ENCODE measurements at places on chromosomes 4 and X. TPM values are rescaled to one million over a fixed set of nuclear protein-coding genes. Genes with fewer than 3 reads are reported as not detected.

DNA sequence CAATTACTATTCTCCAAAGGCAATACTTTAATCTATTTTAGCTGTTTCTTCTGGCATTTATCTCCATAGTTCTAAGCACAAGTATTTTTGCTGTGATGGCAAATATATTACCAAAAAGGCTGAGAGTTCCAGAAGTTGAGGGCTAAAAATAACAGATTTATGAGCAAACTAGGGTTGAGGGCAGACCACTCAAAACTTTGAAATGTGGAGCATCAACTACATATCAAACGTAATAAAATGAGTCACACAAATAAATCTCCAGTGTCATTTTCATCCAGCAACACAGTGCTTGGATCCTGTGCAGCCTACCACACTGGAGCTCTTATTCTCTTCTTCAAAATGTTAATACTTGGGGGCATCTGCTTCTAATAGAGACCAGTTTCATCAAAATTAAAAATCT is 163.9 kb downstream of the HS3ST1 start:
- peaks cover 7% of the 10 kb centered on the region for H3K27me3 ChIP-seq
- H3K36me3 ChIP-seq: peaks cover 7% of the 10 kb centered on the region
- DNase-seq: no peak

DNA sequence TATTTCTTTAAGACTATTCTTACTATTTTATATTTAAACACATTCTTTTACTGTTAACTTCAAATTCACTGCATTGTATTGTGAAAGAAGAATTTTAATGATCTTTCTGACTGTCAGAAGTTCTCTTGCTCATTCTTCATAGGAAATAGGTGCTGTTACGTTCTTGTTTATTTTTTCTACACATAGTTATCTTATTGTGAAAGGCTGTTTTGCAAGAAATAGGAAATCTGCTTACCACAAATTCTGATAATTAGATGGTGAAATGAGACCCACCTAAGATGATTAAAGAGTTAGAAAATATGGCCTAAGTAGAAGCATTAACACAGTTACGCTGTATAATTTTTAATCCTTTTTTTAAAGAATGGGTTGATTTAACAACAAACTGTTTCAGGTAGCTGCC is 316.1 kb upstream of the ZFP42 start:
- no peaks in the 10 kb centered on the region for H3K36me3 ChIP-seq
- H3K4me3 ChIP-seq: no peak overlapping the region
- H3K27me3 ChIP-seq: no peaks in the 10 kb centered on the region
- no peak for DNase-seq

DNA sequence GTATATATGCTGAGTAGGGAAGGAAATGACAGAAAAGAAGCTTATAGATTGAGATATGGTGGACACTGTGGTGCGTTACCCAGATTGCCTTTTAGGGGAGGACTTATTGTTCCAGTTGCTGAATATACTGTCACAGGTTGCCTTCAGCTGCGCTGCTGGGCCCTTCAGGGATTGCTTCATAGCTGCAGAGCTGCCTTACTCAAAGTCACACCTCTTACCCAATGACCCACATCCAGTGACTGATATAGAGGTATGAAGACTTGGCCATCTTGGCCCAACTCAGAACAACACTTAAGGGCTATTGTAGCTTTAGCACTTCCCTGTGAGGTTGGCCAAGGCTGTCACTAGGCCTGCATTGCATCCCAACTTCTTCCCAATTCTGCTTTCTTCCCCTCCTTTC is 63.4 kb upstream of the TMEM164 start:
- H3K27ac ChIP-seq: no peak overlapping the region
- no peaks in the 10 kb centered on the region for H3K36me3 ChIP-seq
- DNase-seq: peak; percentile 63
- no peaks in the 10 kb centered on the region for H3K27me3 ChIP-seq

Gene ZDHHC15
- total RNA-seq: not detected

DNA sequence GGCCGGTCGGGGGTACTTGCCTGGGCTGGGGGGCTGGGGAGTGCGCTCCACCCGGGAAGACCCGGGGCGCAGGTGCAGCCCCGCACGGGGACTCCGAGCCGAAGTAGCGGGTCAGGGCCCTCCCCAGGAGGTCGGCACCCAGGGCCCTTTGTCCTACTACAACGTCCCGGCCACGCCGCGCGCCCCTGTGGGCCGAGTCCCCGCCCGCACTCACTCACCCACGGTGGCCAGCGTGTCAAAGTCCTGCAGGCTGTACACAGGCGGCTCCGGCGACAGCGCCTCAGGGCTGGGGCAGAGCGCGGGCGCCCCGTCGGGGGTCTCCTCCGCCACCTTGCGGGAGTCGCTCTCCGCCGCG is 602 bp downstream of the PRKX start:
- H3K27me3 ChIP-seq: no peaks in the 10 kb centered on the region
- peaks cover 27% of the 10 kb centered on the region for H3K4me1 ChIP-seq
- H3K4me3 ChIP-seq: peak overlapping the region; percentile 63
- no peak overlapping the region for H3K27ac ChIP-seq
- H3K36me3 ChIP-seq: peaks cover 10% of the 10 kb centered on the region
- DNase-seq: no peak

GRCh38 chrX:13433298-13433605 is 113.4 kb upstream of the ATXN3L start:
- no peak for DNase-seq
- H3K27ac ChIP-seq: no peak overlapping the region
- H3K36me3 ChIP-seq: no peaks in the 10 kb centered on the region
- no peaks in the 10 kb centered on the region for H3K27me3 ChIP-seq

Gene XPNPEP2
- total RNA-seq: 0.55 TPM

DNA sequence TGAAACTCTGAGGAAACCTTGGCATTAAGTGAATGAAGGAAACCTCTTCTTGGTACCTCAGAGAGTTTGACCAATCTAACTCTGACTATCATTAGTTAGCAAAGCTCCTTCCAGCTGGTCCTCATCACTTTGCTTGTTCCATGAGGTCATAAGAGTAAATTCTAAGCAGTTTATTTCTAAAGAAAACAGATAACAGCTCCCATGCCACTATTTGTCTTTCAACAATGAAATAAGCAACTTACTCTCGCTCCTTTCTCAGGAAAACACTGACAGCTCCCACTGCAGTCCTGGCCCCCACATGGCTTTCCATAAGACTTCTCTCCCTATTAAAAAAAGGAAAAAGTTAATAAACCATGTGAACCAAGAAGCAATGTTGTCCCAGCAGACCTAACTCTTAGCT is 127.7 kb downstream of the COL4A6 start:
- H3K27me3 ChIP-seq: no peaks in the 10 kb centered on the region
- H3K36me3 ChIP-seq: no peaks in the 10 kb centered on the region
- H3K27ac ChIP-seq: no peak overlapping the region
- no peaks in the 10 kb centered on the region for H3K4me1 ChIP-seq
- no peak for DNase-seq
- H3K4me3 ChIP-seq: no peak overlapping the region

GRCh38 chrX:103517246-103517645 is 2.0 kb downstream of the RAB40A start:
- no peak overlapping the region for H3K4me3 ChIP-seq
- H3K27ac ChIP-seq: no peak overlapping the region
- H3K4me1 ChIP-seq: no peaks in the 10 kb centered on the region
- DNase-seq: no peak

- no peaks in the 10 kb centered on the region for H3K36me3 ChIP-seq
- no peak for DNase-seq
- no peaks in the 10 kb centered on the region for H3K4me1 ChIP-seq
- H3K4me3 ChIP-seq: no peak overlapping the region
- H3K27me3 ChIP-seq: no peaks in the 10 kb centered on the region
Observed at GRCh38 chrX:81556880-81557279, 355.0 kb downstream of the SH3BGRL start.

GRCh38 chrX:31012509-31013025 is 59.3 kb downstream of the FTHL17 start:
- no peak overlapping the region for H3K4me3 ChIP-seq
- no peaks in the 10 kb centered on the region for H3K27me3 ChIP-seq
- H3K4me1 ChIP-seq: no peaks in the 10 kb centered on the region
- H3K27ac ChIP-seq: no peak overlapping the region
- no peak for DNase-seq

GRCh38 chr4:16995451-16995850 is 97.0 kb upstream of the LDB2 start:
- no peak for DNase-seq
- no peaks in the 10 kb centered on the region for H3K36me3 ChIP-seq
- no peak overlapping the region for H3K4me3 ChIP-seq
- H3K27me3 ChIP-seq: no peaks in the 10 kb centered on the region

DNA sequence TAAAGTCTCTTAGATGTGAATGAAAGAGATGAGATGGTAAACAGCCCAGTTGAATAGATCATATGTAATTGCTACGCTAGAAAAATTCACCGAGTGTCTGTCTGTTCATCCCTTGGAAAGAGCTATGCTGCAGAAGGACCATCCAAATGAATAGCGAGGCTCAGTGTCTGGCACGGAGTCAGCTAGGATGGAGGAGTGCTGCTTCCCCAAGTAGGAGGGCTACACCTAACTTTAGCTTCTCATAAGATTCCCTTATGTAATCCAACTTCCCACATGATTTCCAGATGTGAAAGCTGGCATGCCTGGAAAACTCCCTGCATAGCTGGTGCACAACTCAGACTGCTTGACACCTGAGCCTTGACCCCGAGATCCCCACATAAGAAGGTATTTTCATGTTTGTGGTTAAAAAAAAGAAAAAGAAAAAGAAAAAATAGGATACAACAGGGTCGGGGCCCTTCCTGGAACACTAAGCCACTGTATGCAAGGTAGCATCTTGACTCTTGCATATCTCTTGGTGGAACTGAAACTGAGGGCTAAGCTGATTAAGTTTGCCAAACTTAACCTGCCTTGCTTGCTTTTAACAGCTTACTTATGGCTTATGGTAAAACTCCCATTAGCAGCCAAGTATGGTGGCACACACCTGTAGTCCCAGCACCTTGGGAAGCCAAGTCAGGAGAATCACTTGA is 82.3 kb downstream of the FREM3 start:
- no peak overlapping the region for H3K27ac ChIP-seq
- H3K27me3 ChIP-seq: peaks cover 3% of the 10 kb centered on the region
- H3K36me3 ChIP-seq: no peaks in the 10 kb centered on the region
- H3K4me1 ChIP-seq: peaks cover 6% of the 10 kb centered on the region
- H3K4me3 ChIP-seq: no peak overlapping the region

DNA sequence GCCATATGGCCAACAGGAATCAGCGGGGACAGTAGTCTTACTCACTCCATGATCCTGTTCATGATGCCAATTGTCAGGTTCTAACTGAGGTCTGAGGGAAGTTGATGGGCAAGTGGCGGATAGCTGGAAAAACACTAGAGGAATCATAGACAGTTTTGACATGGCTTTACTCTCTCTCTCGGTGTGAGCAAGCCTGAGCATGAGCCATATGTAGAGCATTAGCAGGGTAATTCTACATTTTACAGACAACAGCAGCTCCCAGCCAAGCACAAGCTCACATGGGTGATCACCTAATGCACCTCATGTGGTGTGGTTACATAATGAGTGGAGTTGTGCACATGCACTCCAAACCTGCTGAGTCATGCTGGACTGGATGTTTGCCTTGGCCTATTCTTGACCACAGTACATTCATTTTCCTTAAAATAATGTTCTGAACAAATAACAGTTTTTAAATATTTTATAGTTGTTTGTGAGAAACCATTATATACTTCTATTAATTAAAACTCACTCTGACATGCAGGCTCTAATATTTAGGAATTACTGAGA is 429.2 kb downstream of the GPAT3 start:
- no peak for DNase-seq
- no peaks in the 10 kb centered on the region for H3K27me3 ChIP-seq
- H3K27ac ChIP-seq: no peak overlapping the region
- H3K4me3 ChIP-seq: no peak overlapping the region

Gene ZXDB
- 5.4 TPM for total RNA-seq

Gene ENPEP
- total RNA-seq: 0.05 TPM

Data from natural killer cell treated with Interleukin-12 subunit alpha and Interleukin-12 subunit beta and Interleukin-15 and Interleukin-18, amount 100 ng/mL, for 72 hours (primary cell).